ENCODE measurements at places on chromosomes 7 and 10.

GRCh38 chr7:3244241-3244814 is 56.7 kb upstream of the SDK1 start:
- no peak for DNase-seq

DNA sequence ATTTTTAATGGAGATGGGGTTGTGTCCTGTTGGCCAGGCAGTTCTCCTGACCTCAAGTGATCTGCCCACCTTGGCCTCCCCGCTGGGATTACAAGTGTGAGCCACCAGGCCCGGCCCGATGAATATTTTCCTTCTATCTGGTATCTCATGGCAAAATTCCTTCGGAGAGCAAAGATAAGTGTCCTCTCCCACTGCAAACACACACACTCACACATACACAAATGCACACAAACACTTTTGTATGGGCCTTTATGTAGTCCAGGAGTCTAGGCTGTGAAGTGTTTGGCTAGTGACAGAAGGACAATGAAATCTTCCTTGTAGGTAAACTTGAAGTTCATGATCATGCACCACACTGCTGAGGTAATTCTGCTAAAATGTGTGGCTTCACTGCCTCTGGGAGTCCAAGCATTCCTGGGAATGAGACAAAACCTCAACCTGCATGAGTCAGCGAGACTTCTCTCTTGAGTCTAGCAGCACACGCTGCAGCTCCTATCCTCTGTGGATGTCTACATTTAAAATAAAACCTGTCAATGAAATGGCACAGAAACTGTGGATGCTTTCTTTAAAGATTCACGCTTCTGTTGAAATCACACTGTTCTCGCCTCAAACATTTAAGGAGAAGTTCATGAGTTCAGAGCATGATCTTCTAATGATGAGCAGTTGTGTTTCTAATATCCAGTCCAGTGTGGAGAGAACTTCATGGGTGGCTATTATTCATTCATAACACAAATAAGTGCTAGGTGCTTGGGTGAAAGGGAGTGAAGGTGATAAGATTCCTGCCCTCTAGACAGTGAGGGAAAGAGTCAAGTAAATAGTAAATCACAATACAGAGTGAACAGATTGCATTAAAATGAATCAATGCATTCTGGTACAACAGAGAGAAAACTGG is 96.5 kb downstream of the NRP1 start:
- no peak for DNase-seq

DNA sequence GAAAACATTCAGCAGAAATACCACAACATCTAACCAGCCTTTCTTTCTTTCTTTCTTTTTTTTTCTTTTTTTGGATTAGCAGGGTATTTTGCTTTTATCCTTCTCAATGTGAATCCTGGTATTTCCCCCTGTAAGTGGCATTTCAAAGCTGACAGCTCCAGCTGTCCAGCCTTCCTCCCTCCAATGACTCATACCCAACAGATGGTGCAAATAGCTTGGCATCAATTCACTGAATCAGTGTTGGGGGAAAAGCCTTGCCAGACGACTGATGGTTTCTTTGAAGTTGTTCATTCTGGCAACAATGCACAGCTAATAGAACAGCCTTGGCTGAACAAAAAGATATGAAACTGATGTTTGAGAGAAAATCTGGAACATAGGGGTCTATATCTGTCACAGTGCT is 316.8 kb upstream of the STEAP1 start:
- no peak for DNase-seq

DNA sequence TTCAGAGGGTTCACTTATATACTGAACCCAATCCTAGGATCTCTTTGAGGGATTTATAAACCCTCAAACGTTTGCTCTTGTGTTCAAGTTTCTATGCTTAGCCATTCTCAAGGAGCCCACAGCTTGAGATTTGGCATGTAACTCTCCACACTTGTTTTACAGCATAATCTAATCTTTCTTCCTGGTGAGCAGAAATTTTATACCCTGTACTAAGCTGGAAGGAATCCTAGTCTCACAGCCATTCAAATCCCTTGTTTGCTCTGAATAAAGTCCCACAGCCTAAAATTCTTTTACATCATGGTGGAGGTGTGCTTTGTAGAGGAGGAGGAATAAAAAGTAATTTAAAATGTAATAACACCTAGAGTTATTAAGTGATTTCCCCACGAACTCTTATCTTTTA is 5.3 kb upstream of the AGR2 start:
- no peak for DNase-seq

Data from GOT3 (cell line).